ENCODE measurements at places on chromosomes 4 and X.

DNA sequence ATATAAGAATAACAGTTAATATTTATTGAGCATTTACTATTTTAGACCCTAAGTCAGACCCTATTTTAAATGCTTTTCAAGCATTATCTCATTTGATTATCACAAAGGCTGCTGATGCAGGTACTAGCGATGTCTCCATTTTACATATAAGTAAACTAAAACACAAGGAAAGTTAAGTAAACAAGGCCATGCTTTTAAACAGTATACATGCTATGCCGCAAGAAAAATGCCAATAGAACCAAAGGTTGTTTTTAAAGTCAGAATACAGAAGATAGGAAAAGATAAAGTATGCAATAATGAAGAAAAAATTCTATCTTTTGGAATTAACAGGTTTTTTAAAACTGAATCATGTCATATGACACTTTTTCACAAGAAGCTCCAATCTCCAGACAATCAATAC is 26.2 kb downstream of the RFC1 start:
- DNase-seq: no peak

GRCh38 chr4:121041307-121042090 is 30.8 kb downstream of the NDNF start:
- no peak for DNase-seq

DNA sequence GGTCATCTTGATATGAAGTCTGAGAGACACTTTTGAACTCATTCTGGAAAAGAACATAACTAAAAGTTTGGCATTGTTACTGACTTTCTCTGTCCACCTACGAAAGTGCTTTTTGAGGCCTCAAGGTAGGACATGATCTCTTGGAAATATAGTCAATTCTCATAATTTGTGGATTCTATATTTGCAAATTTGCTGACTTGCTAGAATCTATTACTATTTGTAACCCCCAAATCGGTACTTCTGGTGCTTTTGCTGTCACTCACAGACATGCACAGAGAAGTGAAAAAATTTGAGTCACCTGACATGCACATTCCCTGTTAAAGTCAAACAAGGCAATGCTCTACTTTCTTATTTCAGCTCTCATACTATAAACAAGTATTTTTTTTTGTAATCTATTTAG is 35.6 kb downstream of the TSPAN7 start:
- no peak for DNase-seq

- no peak for DNase-seq
These were observed 108.9 kb downstream of the DLG3 start for GRCh38 chrX:70553516-70553915.

GRCh38 chrX:9337046-9337445 is 127.8 kb upstream of the TBL1X start:
- no peak for DNase-seq

- DNase-seq: no peak
These were observed 196.5 kb upstream of the FTHL17 start for GRCh38 chrX:31268359-31268758.

DNA sequence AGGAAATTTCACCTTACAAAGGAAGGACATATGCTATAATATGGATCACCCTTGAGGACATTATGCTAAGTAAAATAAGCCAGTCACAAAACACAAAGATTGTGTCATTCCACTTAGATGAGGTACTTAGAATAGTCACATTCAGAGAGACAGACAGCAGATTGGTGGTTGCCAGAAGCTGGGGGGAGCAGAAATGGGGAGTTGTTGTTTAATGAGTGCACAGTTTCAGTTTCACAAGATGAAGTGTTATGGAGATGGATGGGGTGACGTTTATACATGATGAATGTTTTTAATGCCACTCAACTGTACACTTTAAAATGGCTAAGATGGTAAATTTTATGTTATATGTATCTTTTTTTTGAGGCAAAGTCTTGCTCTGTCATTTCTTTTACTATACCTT is 14.8 kb upstream of the SPON2 start:
- DNase-seq: no peak

DNA sequence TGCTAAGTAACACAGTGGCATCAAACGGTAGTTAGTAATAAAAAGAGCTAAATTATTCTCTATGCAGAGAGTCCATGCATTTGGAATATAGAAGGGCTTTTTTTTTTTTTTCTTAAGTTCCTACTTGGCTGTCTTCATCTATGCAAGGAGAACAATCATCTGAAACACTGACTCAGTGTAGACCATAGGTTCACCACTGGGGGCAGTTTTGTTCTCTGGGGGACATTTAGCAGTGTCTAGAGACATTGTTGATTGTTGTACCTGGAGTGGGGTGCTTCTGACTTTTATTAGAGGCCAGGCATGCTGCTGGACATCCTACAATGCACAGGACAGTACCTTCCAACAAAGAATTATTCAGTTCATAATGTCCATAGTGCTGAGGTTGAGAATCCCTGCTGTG is 41.2 kb downstream of the TMA16 start:
- DNase-seq: no peak

DNA sequence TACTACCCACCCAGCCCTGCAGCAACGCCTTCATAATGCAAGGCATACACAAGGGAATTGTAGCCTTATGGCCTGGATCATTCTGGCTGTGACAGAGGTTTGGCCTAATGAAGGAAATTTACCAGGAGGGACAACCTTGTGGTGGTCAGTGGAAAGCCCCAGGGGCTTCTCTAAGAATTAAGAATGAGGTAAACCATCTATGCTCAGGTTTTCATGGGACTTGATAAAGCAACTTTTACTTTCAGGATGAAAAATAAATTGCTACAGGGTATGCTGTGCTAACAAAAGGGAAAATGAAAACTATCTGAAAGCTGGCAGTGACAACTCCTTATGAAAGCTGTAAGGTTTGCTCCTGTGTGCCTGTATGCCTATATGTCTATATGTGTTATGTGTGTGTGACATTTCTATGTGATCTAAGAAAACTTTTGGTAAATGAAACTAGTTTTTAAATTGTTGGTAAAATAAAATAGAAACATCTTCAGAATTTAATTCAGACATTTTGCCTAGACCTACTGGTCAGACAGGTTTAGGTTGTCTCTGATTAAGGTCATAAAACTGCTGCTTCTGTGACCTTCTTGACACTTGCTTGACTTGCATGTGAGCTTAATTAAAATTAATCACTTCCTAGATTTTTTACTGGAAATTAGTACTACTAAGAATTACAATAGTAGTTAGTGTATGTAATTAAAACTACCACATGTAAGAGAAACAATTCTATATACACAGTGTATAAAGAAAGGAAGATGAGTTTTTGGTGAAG is 19.9 kb upstream of the TXK start:
- no peak for DNase-seq

DNA sequence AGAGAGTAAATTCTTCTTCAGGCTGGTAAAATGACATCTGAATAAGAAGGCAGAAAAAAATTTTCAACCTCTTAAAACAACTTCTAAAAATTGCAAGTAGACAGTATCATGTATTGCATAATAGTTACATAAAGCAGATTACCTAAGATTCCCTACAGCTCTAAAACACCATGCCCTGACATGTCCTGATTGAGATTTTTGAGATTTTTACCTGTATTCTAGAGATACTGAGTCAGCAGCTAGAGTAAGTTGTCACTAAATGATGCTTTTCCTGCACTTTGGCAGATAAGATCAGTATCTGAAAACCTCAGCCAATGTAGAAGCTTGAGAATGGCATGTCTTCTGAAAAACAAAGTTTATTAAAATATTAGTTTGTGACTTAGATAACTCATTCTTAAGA is 713.6 kb downstream of the CCSER1 start:
- DNase-seq: no peak

DNA sequence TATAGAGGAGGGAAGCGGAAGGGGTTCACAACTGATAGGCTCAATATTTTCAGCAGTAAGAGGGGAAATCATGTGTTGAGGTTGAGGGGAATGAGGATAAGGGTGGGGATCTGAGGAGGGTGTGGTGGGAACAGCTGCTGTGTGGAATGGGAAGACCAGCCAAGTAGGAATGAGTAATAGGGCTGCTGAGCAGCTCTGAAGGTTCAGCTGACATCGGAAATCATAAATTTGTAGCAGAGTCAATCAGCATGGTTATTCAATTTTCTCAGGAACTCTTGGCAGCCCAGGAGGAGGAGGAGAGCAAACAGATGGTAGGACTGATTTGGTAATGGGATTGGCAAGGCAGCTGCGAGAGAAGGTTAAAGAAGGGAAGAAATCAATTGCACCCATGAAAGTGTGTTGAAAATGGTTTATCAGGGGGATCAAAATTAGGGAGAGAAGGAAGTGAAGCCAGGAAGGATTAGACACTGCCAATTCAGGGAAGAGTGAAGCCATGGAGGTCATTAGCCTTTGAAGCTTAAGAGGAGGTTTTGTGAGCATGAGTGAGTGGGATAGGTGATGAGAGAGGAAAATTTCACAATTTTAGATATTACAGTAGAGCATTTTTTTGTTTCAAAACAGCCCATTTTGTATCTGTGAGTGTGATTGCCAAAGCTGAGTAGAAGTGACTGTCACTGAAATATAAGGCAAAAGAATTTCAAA is 82.6 kb downstream of the PCDH7 start:
- no peak for DNase-seq

- DNase-seq: no peak
These were observed 32.9 kb upstream of the SPRY1 start for GRCh38 chr4:123363729-123364128.

GRCh38 chrX:136627409-136627808 is 20.5 kb upstream of the CD40LG start:
- DNase-seq: no peak

- no peak for DNase-seq
These were observed 176.0 kb downstream of the MGST2 start for GRCh38 chr4:139841464-139842195.

- DNase-seq: no peak
These were observed 19.5 kb downstream of the MID1IP1 start for GRCh38 chrX:38820751-38821150.

Measured in activated CD8-positive, alpha-beta memory T cell treated with anti-CD3 and anti-CD28 coated beads for 1 hour (primary cell).